ENCODE measurements at places on chromosomes 7 and 10.

DNA sequence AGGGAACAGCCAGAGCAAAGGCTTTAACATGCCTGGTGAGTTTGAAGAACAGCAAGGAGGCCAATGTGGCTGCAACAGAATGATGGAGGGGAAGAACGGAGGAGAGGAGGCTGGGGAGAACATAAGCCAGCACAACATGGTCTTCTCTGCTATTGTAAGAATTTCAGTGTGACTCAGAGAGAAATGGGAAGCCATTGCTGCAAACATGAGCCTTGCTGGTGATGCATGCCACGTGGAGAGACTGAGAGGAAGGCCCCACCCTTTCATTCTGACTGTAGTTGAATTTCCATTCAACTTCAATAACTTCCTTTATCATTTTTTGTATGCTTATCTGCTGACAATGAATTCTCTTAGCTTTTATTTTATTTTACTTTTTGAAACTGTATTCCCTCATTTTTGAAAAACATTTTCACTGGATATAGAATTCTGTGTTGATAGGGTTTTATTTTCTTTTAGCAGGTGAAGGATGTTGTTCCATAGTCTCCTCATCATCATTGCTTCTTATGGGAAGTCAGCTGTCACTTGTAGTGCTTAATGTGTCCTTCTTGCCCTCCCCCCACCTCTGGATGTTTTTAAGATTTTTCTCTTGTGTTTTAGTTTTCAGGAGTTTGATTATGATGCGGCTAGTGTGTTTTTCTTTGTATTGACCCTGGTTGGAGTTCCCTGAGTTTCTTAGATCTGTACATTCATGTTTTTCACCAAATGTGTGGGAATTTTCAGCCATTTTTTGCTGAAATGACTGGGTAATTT is 46.4 kb upstream of the LEP start:
- no peaks in the 10 kb centered on the region for H3K4me1 ChIP-seq
- no peak overlapping the region for H3K4me3 ChIP-seq
- no peak overlapping the region for H3K27ac ChIP-seq
- H3K36me3 ChIP-seq: no peaks in the 10 kb centered on the region
- no peak for DNase-seq

DNA sequence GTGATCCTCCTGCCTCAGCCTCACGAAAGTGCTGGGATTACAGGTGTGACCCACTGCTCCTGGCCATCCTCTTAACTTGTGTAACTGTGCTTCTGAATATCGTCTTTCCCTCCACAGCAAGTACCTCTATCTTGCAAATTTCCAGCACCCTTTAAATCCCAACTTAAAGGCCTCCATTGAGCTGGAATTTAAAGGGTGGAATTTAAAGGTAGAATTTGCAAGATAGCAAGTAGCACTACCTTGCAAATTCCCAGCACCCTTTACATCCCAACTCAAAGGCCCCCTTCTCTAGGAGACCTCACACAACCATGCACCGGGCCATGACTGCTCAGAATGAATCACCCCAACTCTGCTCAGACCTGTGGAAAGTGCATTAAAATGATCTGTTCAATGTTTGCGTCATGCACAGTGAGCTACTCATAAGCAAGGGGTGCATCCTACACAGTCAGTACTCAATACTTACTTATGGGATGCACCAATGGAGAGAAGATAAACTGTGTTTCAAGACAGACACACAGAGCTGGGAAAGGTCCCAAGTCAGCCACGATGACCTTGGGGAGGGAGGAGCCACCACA is 17.8 kb upstream of the SDK1 start:
- peaks cover 11% of the 10 kb centered on the region for H3K27me3 ChIP-seq
- no peak for DNase-seq
- no peak overlapping the region for H3K4me3 ChIP-seq
- no peak overlapping the region for H3K27ac ChIP-seq
- no peaks in the 10 kb centered on the region for H3K4me1 ChIP-seq
- H3K36me3 ChIP-seq: no peaks in the 10 kb centered on the region

DNA sequence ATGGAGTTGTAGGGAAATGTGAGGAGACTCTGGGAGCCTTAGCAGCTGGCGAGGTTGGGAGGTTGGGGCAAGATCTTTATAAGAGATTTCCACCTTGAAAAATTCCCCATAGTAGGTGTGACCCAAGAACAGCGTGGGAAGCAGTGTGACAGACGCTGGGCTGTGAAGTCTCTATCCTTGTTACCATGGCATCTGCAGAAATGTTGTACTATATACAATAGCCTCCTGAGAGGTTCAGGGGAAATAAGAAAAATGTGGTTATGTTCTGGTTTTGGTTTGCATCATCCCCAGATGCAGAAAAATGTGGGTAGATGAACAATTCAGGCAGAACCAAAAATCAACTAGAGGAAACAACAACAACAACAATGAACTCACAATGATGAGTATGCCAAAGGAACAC is 498.6 kb downstream of the SH2D4B start:
- DNase-seq: no peak
- H3K36me3 ChIP-seq: no peaks in the 10 kb centered on the region
- no peaks in the 10 kb centered on the region for H3K4me1 ChIP-seq
- H3K4me3 ChIP-seq: no peak overlapping the region
- no peaks in the 10 kb centered on the region for H3K27me3 ChIP-seq

GRCh38 chr10:131519723-131520605 is 208.4 kb upstream of the TCERG1L start:
- no peaks in the 10 kb centered on the region for H3K4me1 ChIP-seq
- no peaks in the 10 kb centered on the region for H3K36me3 ChIP-seq
- no peak overlapping the region for H3K4me3 ChIP-seq
- peaks cover 28% of the 10 kb centered on the region for H3K27me3 ChIP-seq

DNA sequence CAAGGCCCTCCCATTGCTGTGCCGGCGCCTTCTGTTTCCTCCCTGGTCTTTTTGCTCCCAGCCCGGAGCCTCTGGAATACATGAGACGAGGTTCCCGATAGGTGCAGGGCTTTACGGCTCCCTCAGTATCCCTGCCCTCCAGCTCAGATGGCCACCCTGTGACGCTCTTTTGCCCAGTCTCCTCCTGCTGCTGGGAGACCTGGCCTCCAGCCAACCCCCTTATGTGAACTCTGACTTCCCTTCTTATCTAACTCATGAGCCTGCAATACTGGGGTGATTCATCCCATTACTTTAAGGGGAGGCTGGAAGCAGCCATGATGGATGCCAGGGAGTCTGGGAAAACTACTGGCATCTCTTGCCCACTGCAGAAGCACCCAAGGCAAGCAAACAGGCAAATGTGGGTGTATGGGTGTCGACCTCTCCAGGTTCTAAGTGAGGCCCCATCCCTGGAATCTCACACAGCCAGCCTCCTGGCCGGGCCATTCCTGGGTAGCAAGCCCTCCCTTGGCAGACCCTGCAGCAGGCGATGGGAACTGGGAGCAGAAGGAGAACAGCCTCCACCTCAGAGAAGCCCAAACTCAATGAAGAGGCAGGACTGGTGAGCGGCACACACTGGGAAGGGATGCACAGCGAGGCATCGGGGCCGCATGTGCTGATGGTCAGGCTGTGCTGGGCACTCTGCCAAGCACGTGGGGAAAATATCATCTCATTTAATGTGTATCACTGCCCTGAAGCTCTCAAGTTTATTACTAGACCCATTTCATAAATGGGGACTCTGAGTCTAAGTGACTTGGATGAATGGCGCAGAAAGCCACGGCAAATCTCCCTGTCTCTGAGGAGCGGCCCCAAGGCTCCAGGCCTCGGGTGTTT is 97.5 kb downstream of the FAM53B start:
- no peak overlapping the region for H3K27ac ChIP-seq
- no peaks in the 10 kb centered on the region for H3K36me3 ChIP-seq
- peaks cover 17% of the 10 kb centered on the region for H3K4me1 ChIP-seq
- H3K27me3 ChIP-seq: no peaks in the 10 kb centered on the region

DNA sequence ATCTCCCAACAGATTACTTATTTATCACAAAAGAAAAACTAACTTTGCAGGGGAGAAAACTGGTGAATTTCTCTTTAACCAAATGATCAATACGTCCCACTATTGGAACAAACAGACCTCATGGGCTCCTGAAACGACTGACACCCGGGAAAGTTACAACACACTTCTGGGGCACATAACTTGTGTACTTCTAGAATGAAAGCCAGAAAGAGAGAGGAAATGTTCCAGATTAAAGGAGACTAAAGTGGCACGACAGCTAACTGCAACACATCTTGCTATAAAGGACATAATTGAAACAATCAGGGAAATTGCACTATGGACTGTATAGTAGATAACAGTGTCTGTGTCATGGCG is 14.7 kb upstream of the TPST1 start:
- DNase-seq: no peak
- H3K4me1 ChIP-seq: no peaks in the 10 kb centered on the region
- H3K4me3 ChIP-seq: no peak overlapping the region
- H3K27ac ChIP-seq: no peak overlapping the region
- H3K27me3 ChIP-seq: no peaks in the 10 kb centered on the region
- no peaks in the 10 kb centered on the region for H3K36me3 ChIP-seq

- H3K27me3 ChIP-seq: peaks cover 7% of the 10 kb centered on the region
- no peak for DNase-seq
- no peaks in the 10 kb centered on the region for H3K36me3 ChIP-seq
- no peak overlapping the region for H3K4me3 ChIP-seq
- no peaks in the 10 kb centered on the region for H3K4me1 ChIP-seq
Measured at GRCh38 chr10:90096196-90096595, 394.8 kb downstream of the KIF20B start.

DNA sequence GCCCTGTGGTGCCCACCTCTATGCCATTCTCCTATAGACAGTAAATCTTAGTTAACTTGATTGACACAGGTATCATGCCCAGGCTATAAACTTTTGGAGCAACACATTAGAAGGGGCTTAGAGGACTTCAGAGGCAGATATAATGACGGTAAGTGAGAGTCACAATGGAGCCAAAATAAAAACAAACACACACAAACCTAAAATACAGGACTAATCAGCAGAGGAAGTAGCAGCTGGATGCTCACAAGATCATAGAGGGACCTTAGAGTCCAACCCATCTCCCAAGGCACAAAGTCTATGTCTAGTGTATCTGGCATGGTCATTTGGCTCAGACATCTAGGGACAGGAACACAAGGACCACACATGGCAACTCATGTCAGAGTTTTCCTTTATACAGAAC is 12.3 kb downstream of the SLC13A4 start:
- no peak overlapping the region for H3K4me3 ChIP-seq
- no peak for DNase-seq

GRCh38 chr10:71042216-71042615 is 153.9 kb upstream of the PCBD1 start:
- no peak overlapping the region for H3K4me3 ChIP-seq
- no peaks in the 10 kb centered on the region for H3K27me3 ChIP-seq
- no peaks in the 10 kb centered on the region for H3K4me1 ChIP-seq
- no peak for DNase-seq
- H3K27ac ChIP-seq: no peak overlapping the region

GRCh38 chr7:6228361-6229229 is 43.8 kb downstream of the CYTH3 start:
- no peaks in the 10 kb centered on the region for H3K36me3 ChIP-seq
- peaks cover 58% of the 10 kb centered on the region for H3K4me1 ChIP-seq
- no peaks in the 10 kb centered on the region for H3K27me3 ChIP-seq

DNA sequence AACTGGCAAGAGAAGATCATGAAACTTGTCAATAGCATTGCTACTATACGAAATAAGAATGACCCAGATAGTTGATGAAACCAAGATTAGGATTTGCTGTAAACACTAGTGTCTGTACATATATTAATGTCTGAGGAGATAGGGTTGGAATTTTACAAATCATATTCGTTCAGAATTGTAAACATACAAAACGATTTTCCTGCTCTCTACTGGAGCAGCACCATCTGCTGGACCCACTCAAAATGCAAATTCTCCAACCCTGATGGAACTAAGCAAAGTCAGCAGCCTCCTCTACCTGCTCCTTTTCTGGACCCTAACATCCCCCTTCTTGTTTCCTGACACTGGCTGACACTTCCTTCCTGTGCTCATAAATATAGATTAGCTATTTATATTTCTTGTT is 29.4 kb upstream of the SGMS1 start:
- H3K27me3 ChIP-seq: no peaks in the 10 kb centered on the region
- peak; percentile 50 for DNase-seq
- no peak overlapping the region for H3K27ac ChIP-seq

DNA sequence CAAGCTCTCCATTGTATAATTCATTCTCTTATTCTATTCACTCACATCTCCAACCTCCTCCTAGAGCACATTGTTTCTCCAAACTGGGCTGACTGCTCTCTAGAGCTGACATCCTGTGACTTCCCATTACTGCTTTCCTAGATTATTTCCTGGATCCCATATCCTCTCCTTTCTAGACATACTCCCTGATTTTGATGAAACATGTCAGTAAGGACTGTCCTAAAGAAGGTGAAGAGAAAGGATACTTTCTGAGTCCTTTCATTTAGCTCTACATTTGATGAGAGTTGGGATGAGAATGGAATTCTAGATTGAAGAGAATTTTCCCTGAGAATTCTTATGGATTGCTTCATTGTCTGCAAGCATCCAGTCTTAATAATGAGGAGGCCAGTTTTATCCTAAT is 78.8 kb downstream of the CNNM2 start:
- no peak overlapping the region for H3K4me3 ChIP-seq
- H3K4me1 ChIP-seq: no peaks in the 10 kb centered on the region
- H3K27me3 ChIP-seq: no peaks in the 10 kb centered on the region
- H3K36me3 ChIP-seq: no peaks in the 10 kb centered on the region
- no peak overlapping the region for H3K27ac ChIP-seq
- no peak for DNase-seq

DNA sequence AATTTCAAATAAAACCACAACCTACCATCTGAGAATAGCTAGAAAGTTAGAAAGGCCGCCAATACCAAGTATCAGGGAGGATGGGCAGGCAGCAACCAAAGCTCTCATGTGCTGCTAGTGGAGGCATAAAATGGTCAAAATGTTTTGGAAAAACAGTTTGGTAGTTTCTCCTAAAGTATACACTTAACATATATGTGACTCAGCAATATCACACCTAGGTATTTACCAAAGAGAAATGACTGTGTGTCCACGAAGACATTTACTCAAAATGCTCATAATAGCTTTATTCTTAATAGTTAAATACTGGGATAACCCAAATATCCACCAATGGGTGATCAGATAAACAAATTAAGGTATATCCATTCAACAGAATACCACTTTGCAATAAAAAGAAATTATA is 14.3 kb downstream of the RHEB start:
- H3K4me1 ChIP-seq: peaks cover 23% of the 10 kb centered on the region
- H3K4me3 ChIP-seq: no peak overlapping the region
- no peak overlapping the region for H3K27ac ChIP-seq

- peaks cover 10% of the 10 kb centered on the region for H3K36me3 ChIP-seq
- DNase-seq: peak; percentile 41
- peak overlapping the region; percentile 69 for H3K27ac ChIP-seq
- H3K27me3 ChIP-seq: no peaks in the 10 kb centered on the region
- no peak overlapping the region for H3K4me3 ChIP-seq
Measured at GRCh38 chr10:21649454-21649872, 115.4 kb downstream of the MLLT10 start.

GRCh38 chr7:69935107-69935506 is 336.8 kb downstream of the AUTS2 start:
- H3K4me3 ChIP-seq: no peak overlapping the region
- no peaks in the 10 kb centered on the region for H3K36me3 ChIP-seq
- no peaks in the 10 kb centered on the region for H3K4me1 ChIP-seq
- no peaks in the 10 kb centered on the region for H3K27me3 ChIP-seq
- H3K27ac ChIP-seq: no peak overlapping the region

All from A673 (cell line).